Activated CD8-positive, alpha-beta memory T cell treated with anti-CD3 and anti-CD28 coated beads, Interleukin-2, amount 10 ng/mL, durations not matched to agents 7 days and 5 days (primary cell): ENCODE measurements at places on chromosomes 12 and 14. TPM values are rescaled to one million over a fixed set of nuclear protein-coding genes. Genes with fewer than 3 reads are reported as not detected.

KERA gene
- total RNA-seq: not detected

PRMT5 gene
- total RNA-seq: 84.0 TPM

DNA sequence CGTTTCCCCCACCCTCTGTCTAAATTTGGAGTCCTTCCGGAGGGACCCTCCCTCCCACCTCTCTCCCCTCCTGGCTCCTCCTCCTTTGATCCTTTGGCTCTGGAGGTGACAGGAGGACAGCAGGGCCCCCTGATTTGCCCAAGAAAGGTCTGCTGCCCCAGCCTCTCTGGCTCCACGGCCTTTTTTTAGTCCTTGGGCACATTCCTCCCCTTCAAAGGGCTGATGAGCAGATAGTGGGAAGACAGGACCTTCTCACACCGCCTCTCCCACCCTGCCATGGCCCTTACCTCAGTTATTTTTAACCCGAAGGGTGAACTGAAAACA is 196 bp upstream of the MYH6 start:
- peaks cover 3% of the 10 kb centered on the region for H3K27me3 ChIP-seq
- H3K27ac ChIP-seq: no peak overlapping the region
- no peak for DNase-seq
- no peak overlapping the region for H3K4me3 ChIP-seq

DNA sequence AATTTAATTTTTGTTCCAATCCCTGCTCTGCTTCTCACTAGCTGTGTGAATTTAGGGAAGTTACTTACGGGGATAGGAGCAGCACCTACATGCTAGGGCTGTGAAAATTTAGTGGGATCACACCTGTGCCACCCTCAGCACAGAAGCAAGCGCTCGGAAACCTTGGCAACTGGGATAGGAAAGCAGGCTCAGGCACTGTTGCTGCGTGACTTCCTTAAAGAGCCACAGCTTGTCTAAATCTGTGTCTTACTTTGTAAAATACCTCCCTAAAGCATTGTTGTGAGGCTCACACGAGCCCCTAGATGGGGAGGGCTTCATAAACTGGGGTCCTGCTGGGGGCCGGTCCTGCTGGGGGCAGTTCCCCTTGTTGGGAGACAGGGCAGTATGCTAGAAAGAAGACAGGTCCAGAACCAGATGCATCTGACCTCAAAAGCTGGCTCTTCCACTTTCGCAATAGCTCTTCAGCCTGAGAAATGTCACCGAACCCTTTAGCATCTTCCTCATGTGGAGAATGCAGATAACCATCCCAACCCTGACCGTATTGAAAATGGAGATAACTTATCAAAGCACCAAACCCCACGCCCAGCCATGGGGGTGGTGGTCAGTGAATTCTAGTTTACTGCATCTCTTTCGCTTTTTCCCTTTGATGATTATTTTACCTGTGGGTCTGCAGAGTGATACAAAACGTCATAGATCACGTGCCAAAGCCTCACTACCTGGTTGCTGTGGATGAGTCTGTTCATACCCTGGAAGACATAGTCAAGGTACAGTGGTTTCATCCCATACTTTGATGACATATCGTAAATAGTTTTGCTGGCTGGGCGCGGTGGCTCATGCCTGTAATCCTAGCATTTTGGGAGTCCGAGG is 54.1 kb downstream of the AK7 start:
- no peak overlapping the region for H3K27ac ChIP-seq
- DNase-seq: no peak
- no peak overlapping the region for H3K4me3 ChIP-seq
- no peaks in the 10 kb centered on the region for H3K4me1 ChIP-seq
- no peaks in the 10 kb centered on the region for H3K36me3 ChIP-seq

DNA sequence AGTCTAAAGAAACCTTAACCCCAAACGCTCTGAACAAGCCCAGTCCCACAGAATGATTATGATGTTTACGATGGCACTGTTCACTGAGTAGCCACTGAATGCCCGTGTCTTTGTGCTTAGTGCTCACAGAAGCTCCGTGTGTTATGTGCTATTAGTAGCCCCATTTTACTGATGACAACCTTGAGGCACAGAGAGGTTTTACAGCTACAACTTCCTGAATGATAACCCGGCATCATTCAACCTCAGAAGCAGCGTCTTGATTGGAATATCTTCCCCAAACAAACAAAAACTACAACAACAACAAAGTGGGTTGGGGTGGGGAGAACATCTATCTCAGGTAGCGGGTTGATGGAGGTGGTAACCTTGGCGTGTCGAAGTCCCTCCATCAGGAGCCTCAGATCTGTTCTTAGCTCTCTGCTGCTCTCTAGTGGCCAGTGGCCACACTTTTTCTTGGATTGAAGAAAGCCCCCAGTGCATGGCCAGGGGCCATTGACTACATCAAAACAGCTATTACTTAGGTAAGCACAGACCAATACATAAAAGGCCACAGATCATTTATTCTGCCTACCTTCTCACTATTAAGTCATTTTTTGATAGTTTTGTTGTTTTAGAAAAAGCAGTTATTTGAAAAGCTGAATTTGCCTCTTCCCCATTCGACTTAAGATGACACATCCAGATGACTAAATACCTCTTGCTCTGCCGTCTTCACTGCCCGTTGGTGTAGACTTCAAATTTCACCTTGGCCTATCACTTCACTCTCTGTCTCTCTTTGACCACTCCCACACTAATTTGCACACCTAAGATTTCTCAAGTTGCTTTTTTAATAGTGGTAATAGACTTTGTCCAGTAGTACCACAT is 376.9 kb downstream of the GALC start:
- no peaks in the 10 kb centered on the region for H3K36me3 ChIP-seq
- peak; percentile 56 for DNase-seq
- H3K4me1 ChIP-seq: no peaks in the 10 kb centered on the region
- H3K27me3 ChIP-seq: no peaks in the 10 kb centered on the region
- no peak overlapping the region for H3K27ac ChIP-seq
- H3K4me3 ChIP-seq: no peak overlapping the region

TMBIM4 gene
- total RNA-seq: 50.5 TPM

SLC2A13 gene
- total RNA-seq: 7.8 TPM

DNA sequence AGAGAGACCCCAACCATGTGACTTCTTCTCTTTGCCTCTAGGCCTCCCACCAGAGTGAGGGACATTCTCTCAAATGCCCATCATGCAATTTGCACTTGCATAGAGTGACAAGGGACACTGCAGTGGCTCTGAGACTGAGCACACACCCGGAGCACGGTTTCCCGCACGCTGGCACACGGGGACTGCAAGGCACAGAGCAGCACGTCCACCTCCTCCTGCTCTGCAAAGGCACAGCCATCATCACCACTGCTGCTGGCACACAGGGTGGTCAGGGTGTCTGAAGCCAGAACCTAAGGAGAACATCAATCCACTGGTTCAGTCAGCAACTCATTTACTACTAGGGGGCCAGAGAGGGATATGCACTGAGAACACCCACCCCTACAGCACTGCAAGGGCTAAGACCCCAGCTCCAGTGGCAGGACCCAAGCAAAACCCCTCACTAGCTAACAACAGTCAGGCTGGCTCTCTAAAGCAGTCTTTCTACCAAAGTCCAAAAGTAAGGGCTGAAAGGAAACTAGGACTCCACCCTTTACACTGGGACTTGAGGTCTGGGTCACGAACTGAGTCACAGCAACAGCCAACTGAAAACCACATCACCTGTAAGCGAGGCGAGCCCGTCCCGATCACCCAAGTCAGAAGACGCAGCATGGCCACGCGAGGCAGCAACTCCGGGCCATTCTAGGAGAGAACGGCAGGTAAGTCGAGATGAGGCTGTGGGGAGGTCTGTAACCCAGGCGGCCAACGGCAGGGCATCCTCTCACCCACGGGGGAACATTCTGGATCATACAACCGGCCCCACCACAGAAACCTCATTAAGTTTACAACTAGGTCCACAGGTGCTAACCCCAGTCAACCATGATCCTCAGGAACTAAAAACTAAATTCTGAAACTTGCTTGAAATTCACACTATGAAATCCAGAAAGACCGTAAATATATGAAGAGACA is 37.9 kb downstream of the GCN1 start:
- peak overlapping the region; percentile 87 for H3K27ac ChIP-seq
- H3K4me3 ChIP-seq: peak overlapping the region; percentile 56

DNA sequence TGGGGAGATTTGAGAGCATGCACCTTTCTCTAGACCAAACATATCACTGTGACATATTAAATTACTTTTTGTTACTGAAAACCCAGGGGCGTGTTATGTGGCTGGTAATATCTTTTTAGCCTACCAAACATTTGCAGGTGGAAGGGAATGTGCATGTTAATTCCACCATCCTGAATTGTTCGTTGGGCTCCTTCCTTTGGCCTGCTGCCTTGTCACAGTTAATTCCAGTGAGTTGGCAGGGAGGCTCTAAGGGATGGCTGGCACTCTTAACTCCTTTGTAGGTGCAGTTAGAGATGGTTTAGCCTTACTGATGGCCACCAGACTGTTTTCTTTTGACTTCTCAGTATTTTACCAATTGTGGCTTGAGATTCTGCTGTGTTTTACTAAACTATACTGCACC is 64.5 kb downstream of the DIP2B start:
- H3K36me3 ChIP-seq: peaks cover 2% of the 10 kb centered on the region
- DNase-seq: no peak
- peaks cover 7% of the 10 kb centered on the region for H3K4me1 ChIP-seq
- H3K4me3 ChIP-seq: no peak overlapping the region
- no peak overlapping the region for H3K27ac ChIP-seq
- H3K27me3 ChIP-seq: no peaks in the 10 kb centered on the region

GRCh38 chr14:61048640-61049039 is 67.6 kb downstream of the SLC38A6 start:
- peaks cover 3% of the 10 kb centered on the region for H3K4me1 ChIP-seq
- no peak overlapping the region for H3K27ac ChIP-seq
- peaks cover 12% of the 10 kb centered on the region for H3K36me3 ChIP-seq

DNA sequence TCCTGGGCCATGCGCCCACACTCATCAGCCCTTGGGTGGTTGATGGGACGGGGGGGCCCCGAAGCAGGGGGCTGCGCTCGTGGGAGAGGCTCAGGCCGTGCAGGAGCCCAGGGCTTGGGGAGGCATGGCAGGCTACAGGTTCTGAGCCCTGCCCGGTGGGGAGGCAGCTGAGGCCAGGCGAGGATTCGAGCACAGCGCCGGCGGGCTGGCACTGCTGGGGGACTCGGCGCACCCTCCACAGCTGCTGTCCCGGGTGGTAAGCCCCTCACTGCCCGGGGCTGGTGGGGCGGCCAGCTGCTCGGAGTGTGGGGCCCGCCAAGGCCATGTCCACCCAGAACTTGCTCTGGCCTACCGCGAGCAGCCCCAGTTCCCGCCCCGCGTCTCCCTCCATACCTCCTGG is 295.8 kb upstream of the SEL1L start:
- no peak for DNase-seq
- no peak overlapping the region for H3K4me3 ChIP-seq
- H3K27ac ChIP-seq: no peak overlapping the region
- no peaks in the 10 kb centered on the region for H3K4me1 ChIP-seq

GRCh38 chr14:67940486-67941455 is 121.2 kb downstream of the RAD51B start:
- DNase-seq: no peak
- H3K27me3 ChIP-seq: no peaks in the 10 kb centered on the region
- H3K4me3 ChIP-seq: no peak overlapping the region

DNA sequence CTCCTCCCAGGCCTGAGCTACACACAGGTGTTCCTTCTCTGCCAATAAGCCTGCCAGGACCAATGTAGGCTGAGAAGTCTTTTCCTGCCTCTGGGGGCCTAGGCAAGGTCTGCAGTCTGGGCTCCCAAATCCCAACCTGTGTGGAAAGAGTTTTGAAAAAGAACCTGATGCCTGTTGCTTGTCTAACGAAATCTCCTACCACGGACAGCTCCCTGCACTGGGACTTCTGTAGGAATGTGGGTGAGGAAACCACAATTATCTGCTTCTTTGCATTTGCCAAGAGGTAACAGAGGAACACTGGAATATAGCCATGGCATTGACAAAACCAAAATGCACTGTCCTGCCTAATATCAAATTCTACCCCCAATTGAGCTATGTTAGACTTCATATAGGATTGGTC is 877.0 kb upstream of the TMEM132C start:
- H3K36me3 ChIP-seq: no peaks in the 10 kb centered on the region
- no peaks in the 10 kb centered on the region for H3K27me3 ChIP-seq
- no peak overlapping the region for H3K27ac ChIP-seq

ACTR6 gene
- total RNA-seq: 34.2 TPM

DNA sequence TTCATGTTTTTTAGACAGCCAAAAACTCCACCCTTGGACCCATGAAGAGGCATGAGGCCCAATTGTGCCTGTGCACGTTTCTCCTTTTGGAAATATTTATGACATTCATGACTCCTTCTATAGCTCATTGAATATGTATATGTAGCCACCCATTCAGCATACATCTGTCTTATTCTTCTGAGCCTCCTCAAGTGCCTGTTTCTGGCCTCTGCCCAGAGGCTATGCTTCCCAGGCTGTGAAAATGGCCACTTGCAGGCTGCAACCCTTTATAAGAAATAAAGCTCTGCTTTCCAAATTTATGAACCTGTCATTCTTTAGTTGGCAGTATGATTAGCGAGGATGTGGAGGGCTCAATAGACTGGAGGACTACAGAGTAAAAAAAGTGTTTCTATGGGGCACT is 35.3 kb downstream of the TSPAN19 start:
- no peak overlapping the region for H3K4me3 ChIP-seq
- H3K4me1 ChIP-seq: no peaks in the 10 kb centered on the region
- H3K27ac ChIP-seq: no peak overlapping the region
- no peaks in the 10 kb centered on the region for H3K27me3 ChIP-seq
- H3K36me3 ChIP-seq: no peaks in the 10 kb centered on the region

GRCh38 chr14:96410119-96410518 is 18.2 kb downstream of the AK7 start:
- no peaks in the 10 kb centered on the region for H3K36me3 ChIP-seq
- no peaks in the 10 kb centered on the region for H3K4me1 ChIP-seq
- H3K27ac ChIP-seq: no peak overlapping the region
- H3K27me3 ChIP-seq: peaks cover 9% of the 10 kb centered on the region

RBP5 gene
- total RNA-seq: 0.87 TPM

DNA sequence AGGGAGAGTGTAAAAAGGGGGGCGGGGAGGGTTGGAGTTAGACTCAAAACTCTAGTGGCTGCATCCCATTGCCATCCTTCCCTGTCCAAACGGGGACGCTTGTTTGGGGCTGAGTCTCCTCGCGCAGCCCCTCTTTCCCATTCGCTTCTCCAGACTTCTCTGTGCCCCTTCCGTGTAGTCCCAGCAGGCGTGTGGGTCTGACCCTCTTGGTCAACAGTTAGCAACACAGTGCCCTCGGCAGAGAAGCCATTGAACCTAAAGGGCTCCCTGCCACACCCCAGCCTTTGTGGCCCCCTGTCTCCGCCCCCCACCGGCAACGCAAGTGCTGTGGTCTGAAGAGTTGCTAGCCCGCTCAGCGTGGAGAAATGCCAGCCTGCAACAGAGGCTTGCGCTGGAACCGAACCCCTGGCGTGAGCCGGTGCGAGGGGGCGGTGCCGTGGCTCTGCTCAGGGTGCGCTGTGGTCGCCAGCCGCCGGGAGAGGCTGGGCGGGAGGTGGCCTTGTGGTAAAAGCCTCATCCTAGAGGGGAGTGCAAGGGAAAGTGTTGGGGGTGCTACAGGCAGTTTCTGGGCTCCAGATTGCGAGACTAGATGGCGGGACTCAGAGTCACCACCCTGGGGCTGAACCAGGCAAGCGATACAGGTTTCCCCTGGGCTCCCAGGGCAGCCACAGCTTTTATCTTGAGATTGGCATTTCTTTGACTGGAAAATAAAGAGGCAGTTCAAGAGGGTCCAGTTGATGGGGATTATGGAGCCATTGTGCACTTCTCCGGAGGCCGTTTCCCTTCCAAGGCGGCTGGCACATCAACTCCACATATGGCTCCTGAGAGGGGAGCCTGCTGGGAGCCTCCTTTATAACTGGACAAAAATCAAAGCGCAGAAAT is 2.1 kb downstream of the PLXNC1 start:
- peak overlapping the region; percentile 86 for H3K4me3 ChIP-seq
- H3K27me3 ChIP-seq: peaks cover 63% of the 10 kb centered on the region
- peaks cover 13% of the 10 kb centered on the region for H3K4me1 ChIP-seq
- H3K27ac ChIP-seq: peak overlapping the region; percentile 56
- H3K36me3 ChIP-seq: peaks cover 8% of the 10 kb centered on the region
